ENCODE measurements at places on chromosomes 1 and 21.

DNA sequence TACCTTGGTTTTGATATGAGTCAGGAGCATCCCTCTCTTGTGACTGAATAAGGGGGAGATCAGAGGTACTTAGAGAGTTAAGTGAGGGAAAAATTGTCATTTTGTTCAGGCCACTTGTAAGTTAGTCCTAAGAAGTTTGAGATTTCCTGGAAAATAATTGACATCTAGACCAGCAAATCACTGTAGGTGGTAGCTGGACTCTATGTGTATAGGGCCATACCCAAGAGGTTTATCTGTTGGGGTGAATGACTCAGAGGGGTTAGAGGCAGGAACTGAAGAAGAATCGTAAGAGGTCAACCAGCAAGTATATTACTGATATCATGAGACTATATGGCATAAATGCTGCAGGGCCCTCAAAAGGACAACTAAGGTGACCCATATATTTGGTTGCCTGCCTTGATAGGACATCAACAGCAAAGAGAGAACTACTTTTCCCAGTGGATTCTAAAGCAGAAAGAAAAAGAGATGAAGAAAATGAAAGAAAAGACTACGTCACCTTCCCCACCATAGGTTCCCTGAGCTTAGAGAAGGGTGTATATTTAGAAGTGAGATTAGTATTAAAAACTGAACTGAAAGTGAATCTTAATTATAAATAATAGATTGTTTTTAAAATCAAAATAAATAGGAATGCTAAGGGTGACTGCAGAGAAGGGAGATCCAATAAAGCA lies 8.0 kb upstream of the RNPC3 start:
- peak; percentile 43 for DNase-seq

DNA sequence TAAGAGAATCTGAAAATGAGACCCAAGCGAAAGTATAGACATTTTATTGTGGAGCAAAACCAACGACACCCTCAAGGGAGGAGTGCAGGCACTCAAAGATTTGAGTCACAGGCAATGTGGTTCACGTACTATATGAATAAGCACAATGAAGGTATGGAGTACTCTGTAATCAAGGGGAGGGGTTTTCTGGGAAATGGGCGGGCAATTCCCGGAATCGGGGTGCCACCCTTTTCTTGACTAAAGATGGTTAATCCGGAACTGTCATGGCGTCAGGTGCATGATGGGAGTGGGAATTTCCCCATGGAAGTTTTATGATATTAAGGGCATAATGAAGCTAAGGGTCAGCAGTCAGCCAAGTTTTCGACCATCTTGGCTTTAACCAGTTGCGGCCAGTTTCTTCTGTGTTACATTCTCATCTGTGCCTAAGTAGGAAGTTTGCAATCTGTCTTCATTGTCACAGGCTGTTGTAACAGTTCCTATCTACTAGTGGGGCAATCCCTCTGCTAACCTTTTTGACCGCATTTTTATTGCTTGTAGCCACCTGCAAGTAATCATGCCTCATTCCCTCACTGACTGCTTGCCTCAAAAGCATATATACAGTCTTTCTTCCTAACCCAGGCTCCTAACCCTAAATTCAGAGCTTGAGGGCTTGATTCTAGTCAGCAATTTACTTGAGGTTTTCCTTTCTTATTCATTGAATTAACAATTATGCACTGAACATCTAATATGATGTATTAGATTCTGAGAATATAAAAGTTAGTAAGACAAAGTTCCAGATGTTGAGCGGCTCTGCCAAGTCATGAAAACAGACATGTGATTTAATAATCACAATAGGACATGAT lies 775 bp upstream of the AIM2 start:
- no peak for DNase-seq

- no peak for DNase-seq
Measured at GRCh38 chr21:43921571-43921978, 56.6 kb downstream of the AGPAT3 start.

GRCh38 chr1:81201779-81202178 lies 599.0 kb upstream of the ADGRL2 start:
- DNase-seq: no peak

DNA sequence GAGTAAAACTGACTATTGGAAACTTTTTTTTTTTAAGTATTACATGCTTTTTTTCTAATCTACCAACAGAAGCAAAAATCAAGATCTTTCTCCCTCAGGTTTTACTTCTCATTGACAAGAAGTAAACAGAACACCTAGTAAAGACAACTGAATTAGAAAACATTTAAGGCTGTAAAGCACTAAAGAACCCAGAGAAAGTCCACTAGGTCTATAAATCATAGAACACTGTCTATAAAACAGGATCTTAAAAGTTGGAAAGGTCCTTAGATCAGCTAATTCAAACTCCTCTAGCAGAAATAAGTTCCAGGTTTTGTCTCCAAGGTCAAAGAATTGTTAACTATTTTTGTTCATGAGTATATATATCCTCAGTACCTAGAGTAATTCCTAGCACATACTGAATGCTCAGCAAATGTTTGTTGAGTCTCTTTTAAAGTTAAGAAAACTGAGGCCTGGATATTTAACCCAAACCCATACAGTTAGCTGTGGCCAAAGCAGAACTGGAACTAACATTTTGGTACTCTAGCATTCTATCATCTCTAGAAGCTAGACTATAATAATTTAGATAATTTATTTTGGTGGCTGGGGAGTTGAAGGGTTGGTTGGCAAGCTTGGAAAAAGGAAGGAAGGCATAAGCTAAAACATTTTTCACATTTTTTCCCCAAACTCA lies 3.0 kb downstream of the EPS15 start:
- DNase-seq: no peak

- no peak for DNase-seq
Measured at GRCh38 chr1:170586321-170587252, 54.6 kb downstream of the GORAB start.

GRCh38 chr1:46545784-46546183 lies 5.7 kb downstream of the KNCN start:
- DNase-seq: no peak

DNA sequence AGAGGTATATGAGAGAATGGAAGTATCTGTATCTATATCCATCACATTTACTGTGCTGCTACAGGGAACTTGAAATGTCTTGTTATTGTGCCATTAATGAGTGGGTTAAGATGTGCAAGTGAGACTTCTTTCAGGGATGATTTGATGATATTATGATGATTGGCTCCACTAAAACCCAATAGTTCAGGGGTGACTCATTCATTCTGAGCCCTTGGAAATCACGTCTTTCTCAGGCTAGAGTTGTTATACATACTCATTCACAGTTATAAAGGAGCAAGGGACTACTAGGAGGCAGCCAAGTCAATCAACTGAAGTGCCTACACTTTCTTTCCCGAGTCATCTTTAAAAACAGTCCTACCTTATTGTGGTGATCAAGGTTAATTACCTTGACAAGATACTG lies 1109.8 kb upstream of the B3GALT2 start:
- DNase-seq: peak; percentile 26

DNA sequence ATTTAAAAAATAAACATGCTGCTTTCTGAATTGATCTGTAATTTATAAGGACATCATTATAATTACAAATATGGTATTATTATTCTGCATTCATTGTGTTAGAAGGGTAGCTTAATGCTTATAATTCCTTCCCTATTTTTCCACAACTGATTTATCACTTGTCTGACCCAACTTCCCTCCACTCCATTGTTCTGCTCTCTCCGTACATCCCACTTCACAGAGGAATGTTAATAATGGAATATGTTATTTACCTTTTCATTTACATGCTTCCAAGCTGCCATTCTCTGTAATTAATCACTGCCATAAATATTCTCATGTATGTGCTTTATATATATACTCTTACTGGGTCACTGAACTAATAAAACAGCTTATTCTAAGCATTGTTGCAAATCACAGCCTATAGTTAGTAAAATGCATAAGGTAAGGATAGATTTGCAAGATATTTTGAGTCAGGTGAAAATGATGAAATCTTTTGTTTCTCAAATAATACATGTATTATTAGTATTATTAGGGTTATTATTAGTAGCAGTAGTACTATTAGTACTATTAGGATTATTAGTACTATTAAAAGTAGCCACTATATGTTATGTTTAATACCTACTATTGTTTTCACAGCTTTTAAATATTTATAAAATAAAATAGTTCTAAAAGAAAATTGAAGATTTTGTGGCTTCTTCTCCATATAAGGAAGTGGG lies 70.6 kb upstream of the NEK7 start:
- no peak for DNase-seq

DNA sequence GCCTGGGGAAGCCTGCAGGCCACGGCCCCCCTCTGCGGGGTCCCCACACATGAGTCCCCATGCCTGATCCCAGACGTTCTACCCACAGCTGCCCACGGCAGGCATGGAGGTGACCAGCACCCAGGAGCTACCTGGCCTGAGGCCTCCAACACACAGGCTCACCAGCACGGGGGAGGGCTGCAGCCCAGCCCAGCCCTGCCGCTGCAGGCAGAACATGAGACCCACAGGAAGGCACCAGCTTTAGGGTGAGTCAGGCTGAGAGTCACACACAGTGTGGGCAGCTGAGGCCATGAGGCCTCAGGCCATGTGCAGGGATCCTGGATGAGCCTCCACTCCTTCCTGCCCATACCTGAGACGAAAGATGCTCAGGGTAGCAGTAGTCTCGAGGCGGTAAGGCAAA lies 121.1 kb downstream of the PSMG1 start:
- no peak for DNase-seq

GRCh38 chr1:178599087-178599486 lies 86.2 kb downstream of the TEX35 start:
- DNase-seq: no peak

GRCh38 chr1:77888781-77889642 lies 588 bp downstream of the NEXN start:
- DNase-seq: peak; percentile 71

GRCh38 chr1:43414634-43415223 lies 25.0 kb downstream of the SZT2 start:
- no peak for DNase-seq

- peak; percentile 48 for DNase-seq
Measured at GRCh38 chr1:22077728-22078127, 25.2 kb downstream of the CDC42 start.

GRCh38 chr1:57603696-57604095 lies 179.8 kb upstream of the DAB1 start:
- no peak for DNase-seq

DNA sequence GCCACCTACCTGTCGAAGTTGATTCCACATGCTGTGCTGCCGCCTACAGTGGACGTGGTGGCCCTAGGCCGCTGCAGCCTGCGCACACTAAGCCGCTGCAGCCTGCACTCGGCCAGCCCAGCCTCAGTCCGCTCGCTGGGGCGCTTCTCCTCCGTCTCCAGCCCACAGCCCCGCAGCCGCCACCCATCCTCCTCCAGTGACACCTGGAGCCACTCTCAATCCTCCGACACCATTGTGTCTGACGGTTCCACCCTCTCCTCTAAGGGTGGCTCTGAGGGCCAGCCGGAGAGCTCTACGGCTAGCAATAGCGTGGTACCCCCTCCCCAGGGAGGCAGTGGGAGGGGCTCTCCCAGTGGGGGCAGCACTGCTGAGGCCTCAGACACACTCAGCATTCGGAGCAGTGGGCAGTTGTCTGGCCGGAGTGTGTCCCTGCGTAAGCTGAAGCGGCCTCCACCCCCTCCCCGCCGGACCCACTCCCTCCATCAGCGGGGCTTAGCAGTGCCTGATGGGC lies 46.9 kb downstream of the YARS1 start:
- no peak for DNase-seq

DNA sequence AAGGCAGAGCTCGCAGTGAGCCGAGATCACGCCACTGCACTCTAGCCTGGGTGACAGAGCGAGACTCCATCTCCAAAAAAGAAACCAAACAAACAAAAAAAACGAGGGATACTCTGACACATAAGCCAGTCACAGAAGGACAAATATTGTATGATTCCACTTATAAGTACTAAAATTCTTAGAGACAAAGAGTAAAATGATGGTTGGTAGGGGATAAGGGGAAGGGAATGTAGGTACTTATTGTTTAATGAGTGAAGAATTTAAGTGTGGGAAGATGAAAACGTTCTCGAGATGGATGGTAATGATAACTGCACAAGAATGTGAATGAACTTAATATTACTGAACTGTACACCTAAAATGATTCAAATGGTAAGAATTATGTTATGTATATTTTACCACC lies 66.7 kb upstream of the GUCA2A start:
- DNase-seq: no peak

DNA sequence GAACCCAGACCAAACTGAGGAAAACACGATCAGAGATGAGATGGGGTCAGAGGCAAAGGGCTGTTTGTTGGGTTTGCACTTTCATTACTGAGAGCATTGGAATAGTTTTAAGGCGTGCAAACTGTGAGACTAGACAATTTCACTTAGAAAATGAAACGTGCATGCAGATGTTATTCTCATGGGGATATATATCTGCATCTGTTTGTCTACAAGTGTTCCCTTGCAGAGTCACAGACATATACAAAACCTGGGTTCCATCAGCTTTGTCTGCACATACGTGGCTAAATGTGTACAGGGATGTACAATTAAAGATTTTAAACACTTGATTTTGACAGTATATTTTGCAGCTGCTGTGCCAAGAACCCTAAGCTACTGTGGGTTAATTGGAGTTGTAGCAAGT lies 355.4 kb downstream of the KIF26B start:
- DNase-seq: no peak

DNA sequence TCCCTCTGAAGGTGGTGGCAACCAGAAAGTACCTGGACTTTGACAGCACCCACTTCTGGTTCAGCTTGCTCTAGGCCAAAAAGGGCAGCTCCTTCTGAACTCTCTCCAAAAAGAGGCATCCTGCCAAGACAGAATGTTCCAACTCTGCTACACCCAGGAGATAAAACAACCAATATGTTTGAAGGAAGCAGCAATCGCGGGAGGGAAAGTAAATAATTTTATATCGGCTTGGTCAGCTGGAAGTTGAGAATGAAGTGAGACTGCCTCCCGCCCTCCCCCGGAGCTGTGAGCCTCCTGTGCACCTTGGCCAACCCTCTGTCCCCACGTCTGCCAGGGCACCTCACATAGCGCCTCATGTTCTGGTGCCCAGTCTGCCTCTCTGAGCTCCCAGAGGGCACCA lies 130.3 kb upstream of the ATP1A1 start:
- no peak for DNase-seq
